ENCODE measurements at places on chromosomes 12 and 14.

DNA sequence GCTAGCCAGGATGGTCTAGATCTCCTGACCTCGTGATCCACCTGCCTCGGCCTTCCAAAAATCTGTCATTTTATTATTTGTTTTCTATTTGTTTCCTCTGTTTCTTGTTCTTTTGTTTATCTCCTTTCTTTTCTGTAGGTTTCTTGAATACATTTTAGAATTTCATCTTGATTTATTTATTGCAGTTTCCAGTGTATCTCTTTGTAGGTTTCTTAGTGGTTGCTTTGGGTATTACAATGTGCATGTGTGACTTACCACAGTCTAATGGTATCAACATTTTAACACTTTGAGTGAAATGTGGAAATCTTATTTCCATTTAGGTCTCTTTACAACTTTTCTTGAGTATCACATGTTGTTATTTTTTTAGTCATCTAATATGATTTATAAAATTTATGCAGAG, 29.9 kb upstream of the MUCL1 start:
- no peak for DNase-seq

- DNase-seq = no peak
These were observed 65.0 kb upstream of the FGD4 start for GRCh38 chr12:32334371-32334777.

- no peak for DNase-seq
These were observed 120.4 kb downstream of the NEDD1 start for GRCh38 chr12:97027482-97027881.

DNA sequence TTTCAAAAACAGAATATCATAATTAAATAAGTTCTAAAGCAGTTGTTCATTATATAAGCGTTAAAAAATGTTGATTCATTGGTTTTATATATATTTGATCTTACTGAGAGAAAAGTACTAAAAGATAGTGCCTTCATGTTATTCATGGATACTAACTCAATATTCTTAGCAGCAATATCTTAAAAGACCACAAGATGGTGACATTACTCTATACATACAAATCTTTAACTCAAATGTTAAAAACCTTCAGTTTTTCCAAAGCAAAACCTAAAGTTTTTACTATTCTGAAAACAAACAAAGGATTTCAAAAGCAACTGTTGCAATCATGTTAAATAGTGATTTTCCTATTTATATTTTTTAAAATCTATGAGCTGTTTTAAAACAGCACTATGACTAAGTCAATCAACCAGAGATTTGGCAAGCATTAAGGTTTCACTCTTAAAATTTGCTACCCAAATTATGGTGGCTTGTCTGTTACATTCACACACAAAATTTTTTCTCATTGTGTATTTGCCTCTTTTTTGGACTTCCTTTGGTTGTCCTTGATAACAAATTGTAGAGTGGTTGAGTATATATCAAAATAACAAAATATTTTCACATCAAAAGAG, 50.1 kb upstream of the RERGL start:
- DNase-seq = no peak

- DNase-seq = no peak
These were observed 6.2 kb downstream of the ISCU start for GRCh38 chr12:108568338-108569154.

DNA sequence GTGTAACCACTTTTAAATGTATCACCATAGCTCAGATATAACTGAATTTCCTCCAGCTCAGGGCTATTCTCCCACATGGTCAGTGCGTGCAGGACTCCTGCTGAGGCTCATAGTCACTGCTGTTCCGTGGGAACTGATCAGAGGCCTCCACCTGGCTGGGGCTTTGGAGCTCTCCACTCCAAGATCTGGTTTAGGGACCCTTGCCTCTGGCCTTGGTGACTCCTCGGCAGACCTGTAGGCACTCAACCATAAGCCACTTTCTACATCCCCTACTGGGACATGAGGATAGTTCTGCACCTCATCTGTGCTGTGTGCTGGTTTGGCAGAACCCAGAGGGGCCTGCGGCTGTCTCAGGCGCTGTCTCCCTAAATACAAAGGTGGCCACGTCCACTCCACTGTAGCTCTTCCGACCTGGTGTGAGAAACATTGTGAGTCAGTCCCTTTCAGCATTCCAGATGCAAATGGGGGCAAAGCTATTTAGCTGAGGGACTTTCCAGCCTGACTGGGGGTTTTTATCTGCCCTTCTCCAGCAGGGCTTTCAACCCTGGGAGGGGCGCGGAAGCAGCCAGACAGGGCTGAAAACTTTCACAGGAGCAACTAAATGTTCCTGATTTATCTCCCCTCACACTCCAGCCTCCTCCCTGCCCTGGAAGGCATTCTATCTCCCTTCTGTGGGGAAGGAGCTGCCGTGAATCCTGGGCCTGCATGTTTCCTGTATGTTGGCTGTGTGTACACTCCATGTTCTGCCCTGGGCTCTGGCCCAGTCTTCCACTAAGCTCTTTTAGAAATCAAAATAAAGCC, 218.3 kb upstream of the DAAM1 start:
- no peak for DNase-seq

DNA sequence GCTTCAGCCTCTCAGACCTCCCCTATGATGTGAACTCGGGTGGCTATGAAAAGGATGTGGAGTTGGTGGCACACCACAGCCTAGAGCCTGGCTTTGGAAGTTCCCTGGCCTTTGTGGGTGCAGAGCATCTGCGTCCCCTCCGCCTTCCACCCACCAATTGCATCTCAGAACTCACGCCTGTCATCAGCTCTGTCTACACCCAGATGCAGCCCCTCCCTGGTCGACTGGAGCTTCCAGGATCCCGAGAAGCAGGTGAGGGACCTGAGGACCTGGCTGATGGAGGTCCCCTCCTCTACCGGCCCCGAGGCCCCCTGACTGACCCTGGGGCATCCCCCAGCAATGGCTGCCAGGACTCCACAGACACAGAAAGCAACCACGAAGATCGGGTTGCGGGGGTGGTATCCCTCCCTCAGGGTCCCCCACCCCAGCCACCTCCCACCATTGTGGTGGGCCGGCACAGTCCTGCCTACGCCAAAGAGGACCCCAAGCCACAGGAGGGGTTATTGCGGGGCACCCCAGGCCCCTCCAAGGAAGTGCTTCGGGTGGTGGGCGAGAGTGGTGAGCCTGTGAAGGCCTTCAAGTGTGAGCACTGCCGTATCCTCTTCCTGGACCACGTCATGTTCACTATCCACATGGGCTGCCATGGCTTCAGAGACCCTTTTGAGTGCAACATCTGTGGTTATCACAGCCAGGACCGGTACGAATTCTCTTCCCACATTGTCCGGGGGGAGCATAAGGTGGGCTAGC, 7.0 kb upstream of the RPS26 start:
- no peak for DNase-seq

DNA sequence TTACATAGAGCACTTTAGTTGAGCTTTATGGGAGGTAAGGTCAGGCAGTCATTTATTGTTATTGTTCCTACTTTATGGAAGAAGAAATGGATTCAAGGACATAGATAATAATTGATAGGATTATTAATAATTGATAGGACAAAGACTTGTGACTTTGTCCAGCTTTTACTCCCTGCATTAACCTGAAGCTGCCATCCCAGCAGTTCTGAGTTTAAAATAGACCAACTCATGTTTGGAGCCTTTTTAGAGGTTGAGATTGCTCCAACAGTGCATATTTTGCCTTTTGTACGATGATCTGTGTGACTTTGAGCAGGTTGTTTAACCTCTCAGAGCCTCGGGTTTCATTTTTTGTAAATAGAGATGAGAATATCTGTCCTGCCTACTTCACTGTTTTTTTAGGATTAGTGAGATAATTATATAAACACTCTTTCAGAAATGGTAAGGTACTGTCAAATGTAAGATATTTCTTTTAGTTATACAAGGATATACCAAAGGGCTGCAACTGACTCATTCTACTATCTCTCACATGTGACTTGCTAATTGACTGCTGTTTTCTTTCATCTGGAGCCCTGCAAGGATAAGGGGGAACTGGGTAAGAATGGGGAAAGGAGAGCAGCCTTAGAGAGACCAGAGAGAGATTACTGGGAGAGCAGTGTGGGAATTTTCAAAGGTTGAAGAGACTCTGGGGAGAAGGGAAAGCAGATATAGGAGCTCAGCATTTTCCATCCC, 15.3 kb downstream of the WDR20 start:
- no peak for DNase-seq

- no peak for DNase-seq
These were observed 15.9 kb upstream of the GLIPR1L2 start for GRCh38 chr12:75374971-75375370.

DNA sequence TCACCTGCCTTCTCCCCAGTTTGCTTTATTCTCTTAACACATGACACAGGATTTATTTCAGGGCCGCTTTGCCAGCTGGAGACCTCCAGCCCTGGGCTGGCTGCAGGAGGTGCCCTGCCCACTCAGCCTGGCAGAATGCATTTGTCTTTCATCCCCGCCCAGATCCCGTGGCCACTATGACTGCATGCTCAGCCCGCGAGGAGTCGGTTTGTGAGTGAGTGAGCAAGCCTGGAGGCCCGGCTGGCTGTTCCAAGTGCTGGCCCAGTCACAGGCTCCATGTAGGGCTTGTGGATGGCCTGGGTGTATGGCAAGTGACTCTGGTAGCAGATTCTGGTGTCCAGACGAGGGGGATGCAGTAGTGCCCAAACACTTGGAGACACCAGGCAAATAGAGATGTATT, 2.1 kb downstream of the TDP1 start:
- no peak for DNase-seq

GRCh38 chr12:26119391-26119989, 5.3 kb downstream of the BHLHE41 start:
- no peak for DNase-seq

All from SIG-M5 (cell line).